ENCODE measurements at places on chromosomes 1 and 21.

- no peak for DNase-seq
Measured at GRCh38 chr1:206953626-206954025, 7.4 kb upstream of the PIGR start.

DNA sequence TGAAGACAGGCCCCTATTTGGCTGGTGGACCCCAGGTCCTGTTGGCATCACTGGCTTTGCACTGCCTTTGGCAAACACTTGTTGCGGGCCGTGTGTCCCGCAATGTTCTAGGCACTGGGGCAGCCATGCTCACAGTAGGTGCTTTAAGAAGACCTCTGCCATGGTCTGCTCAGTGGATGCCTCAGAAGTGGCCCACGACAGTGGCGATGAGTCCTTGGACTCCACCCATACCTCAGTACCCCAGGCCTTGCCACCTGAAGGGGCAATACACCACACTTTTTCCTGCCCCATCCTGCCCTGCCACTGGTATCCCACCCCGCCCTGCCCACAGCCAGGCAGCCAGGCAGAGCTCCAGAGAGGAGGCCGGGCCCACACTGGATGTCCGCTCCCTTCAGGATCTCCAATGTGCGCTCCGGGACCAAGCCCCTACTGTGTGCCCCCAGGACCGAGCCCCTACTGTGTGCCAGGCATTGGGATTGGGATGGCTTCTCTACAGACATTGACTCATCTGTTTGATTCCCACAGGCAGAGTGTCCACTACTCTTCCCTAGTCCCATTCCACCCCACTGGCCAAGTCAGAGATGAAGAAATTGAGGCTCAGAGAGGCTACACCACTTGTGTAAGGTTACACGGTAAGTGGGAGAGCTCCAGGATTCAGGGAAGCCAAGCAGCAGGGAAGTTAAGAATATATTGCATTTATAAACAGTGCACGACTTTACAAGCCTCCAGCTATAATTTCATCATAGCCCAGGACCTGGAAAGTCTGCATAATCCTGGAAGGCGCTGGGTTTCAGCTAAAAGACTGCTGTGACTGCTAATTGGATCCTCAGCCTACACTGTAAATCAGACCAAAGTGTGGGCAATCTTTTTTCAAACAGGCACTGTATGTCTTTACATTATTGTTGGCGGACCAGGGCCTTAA, 101.6 kb downstream of the DMRTB1 start:
- no peak for DNase-seq

DNA sequence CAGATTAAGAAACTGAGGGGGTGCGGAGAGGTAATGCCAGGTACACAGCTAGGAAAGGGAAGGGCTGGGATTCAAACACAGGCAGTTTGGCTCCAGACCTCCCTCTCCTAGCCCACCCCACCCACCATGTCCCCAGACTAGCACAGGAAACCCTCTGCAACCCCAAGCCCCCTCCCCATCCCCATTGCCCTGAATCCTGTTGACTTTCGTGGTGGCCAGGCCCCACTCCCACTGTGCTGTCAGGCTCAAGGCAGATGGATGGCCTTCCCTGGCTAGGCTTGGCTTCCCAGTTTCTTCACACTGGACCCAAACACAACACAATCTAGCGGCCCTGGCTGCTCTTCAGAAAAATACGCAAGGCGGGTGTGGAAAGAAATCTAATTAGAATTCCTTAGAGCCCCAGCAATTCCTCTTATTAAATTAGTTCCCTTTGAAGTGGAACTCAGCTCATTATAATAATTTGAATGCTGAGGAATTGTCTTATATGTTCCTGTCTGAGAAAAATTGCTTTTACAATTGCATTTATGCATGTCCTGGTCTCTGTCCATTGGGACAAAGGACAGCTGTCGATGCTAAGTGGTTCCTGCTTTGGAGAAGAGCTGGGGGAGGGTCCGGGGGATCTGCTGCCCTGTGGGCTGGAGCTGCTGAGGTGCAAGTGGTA, 97.4 kb downstream of the SYF2 start:
- no peak for DNase-seq

- DNase-seq, result no peak
Measured at GRCh38 chr1:211932231-211932932, 101.8 kb upstream of the LPGAT1 start.

DNA sequence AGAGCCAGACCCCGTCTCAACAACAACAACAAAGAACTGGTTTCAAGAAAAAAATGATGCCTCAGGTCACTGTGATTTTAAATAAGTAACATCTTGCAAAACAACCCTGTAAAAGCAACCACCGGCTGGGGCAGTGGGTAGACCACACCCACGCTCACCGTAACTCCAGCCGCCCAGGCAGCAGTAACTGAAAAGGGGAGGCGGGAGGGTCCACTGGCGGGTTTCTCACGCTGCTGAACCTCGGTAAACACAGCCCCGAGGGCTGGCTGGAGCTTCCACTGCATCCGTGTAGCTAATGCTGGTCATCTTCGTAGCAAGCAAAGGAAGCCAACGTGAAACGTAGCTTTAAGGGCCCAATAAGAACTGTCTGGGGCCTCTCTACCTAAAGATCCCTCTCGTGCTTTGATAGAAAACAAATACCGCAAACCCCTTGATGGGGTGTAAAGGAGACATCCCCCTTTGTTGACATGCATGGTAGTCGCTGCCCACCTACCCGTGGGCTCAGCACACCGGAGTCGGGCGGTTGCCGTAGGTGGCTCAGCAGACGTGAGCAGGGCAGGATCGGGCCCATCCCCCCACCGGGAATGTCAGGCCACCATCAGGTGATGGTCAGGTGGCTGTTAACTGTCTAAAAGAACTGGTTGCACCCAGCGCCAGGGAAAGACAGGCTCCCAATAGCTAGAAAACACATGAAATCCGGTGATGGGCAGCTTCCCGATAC, 4.2 kb downstream of the C1orf159 start:
- DNase-seq, result no peak

DNA sequence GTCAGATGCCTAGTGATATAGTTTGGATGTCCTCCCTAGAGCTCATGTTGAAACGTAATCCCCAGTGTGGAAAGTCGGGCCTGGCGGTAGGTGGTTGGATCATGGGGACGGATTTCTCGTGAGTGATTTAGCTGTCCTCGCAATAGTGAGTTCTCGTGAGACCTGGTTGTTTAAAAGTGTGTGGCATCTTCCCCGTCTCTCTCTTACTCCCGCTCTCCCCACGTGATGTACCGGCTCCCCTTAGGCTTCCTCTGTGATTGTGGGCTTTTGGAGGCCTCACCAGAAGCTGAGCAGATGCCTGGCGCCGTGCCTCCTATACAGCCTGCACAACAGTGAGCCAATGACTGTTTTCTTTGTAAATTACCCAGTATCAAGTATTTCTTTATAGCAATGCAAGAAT, 264.5 kb downstream of the TTLL7 start:
- DNase-seq, result no peak

DNA sequence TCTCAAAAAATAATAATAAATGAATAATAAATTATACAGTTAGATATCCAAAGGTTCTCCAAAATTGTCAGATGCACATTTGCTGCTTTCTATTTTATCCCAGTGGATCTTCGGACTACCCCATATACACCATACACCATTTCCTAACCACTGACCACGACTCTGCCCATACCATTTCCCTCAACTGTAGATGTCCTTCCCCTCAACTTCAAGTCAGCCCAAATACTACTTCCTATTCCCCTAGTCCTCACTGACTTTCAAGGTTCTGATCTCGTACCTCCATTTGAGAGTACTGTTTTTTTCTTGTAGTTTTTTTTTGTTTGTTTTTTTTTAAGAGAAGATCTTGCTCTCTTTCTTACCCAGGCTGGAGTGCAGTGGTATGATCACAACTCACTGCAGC, 19.6 kb downstream of the EIF4G3 start:
- DNase-seq, result no peak

- DNase-seq, result no peak
Measured at GRCh38 chr21:31110430-31110829, 72.2 kb upstream of the KRTAP19-8 start.

DNA sequence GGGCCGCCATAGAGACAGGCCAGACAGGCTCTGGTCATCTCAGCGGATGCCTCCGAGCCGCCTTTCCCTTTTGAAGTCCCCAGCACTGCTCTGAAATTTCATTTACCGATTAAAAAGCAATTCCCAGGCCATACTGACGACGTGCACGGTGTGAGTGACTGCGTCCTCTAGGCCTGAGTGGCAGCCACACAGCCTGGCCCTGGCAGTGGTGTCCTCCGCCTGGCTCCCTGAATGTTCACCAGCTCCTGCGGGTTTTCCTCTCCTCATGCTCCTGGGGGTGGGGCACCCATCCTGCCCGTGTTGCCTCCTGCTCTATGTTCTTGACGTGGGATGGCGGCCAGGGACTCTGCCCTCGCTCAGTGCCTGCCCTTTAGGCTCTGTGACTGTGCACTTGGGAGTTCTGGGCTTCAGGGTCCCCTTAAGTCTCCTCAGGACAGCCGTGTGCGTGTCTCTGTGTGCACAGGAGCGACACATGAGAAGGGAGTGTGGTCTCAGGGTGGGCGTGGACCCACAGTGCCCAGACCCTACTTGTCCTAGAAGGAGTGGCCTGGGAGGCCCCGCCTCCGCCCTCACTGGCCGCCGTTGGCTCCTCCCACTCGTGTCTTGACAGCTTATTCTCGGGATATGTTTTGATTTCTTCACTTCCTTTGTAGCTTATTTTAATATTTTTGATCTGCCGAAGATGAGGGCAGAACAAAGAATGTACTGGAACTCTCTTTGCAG, 3.6 kb downstream of the SKI start:
- DNase-seq, result peak; percentile 57

DNA sequence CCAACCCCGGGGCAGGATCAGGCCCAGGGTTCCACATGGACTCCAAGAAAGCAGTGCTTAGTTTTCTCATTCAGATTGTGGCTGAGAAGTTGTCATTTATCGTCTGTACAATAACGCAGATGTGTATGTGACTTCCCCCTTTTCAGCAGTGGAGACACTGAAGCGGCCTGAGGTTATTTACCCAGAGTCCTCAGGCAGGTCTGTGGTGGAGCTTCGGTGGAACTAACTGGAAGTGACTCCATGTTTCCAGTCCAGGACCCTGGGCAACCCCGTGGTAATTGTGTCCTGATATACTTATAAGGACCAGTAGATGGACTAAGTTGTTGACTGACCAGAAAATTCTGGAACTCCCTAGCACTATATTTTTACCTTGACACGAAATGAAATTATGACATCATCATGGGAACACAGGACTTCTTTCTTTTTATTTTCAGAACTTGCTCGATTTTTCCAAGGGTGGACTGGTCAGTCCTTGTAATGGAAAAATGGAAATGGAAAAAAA, 1.0 kb upstream of the IER5 start:
- DNase-seq, result no peak

DNA sequence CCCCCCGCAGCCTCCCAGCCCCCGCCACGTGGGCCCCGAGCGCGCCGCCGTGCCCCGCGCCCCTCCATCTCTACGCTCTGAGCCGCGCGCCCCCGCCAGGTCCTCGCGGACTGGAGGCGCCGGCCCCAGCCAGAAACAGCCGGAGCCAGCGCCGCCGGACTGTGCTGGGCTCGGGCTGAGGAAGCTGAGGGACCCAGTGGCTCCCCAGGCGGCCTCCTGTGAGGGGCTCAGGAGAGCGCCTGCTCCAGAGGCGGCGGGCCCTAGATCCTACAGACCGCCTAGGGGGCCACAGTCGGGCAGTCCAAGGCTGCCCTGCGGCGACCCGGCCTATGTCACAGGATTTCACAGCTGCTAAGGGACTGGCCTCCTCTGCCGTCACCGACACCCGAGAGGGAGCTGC, 82.1 kb downstream of the NENF start:
- no peak for DNase-seq

DNA sequence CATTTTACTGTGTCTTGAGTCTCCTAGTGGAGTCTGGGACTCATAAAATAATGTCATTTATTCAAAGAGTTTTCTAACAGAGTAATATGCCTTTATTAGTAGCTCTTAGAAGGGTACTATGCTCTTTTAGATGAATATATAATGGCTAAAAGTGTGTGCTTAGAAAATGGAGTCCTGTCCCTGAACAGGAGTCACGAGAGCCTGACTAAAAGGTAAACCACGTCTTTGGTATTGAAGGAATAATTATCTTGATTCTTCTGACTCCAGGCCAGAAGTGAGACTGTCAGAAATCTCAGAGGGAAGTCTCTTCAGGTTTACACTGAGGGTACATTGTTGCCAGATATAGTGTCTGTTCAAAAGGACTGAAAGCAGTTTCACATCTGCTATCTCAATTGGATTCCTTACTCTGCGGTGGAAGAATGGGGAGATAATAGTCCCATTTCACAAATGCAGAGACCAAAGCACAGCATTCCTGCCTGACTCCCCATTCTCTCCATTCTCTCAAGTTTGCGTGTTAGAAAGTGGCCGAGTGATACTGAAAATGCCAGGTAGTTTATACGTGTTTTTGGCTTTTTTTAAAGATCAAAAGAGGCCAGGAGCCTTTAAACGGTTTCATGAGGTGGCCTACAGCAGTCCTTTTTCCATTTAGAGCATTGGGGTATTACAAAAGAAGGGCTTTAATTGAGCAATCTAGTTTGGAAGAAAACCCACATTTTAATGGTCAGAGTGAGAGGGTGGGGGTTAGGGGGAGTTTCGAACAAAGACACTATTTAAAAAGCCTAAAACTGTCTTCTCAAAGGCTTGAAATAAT, 176.6 kb downstream of the VPS13D start:
- DNase-seq, result no peak

DNA sequence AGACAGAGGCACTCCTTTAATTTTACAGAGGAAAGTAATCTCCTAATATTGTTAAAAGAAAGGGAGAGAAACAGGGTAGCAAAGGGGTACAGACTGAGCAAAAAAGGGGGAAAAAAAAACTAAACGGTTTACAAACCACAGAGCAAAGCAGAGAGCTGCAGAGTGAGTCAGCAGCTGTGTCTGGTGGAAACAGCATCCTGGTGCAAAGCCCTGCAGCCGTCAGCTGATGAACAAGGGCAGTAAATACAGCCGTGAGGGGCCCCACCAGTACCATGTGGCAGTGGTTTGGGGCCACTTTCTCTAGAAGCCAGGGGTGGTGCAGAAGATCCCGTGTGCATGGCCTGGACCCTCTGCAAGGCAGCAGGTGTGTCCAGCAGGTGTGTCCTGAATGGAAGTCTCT, 111.3 kb downstream of the ERG start:
- no peak for DNase-seq

GRCh38 chr21:42975886-42976608, 1.7 kb downstream of the PKNOX1 start:
- DNase-seq, result no peak

GRCh38 chr1:170164103-170164763, 18.5 kb downstream of the NTMT2 start:
- no peak for DNase-seq

GRCh38 chr1:5662744-5663126, 329.5 kb downstream of the NPHP4 start:
- DNase-seq, result no peak

GRCh38 chr1:223760833-223761232, 48.5 kb downstream of the CAPN2 start:
- no peak for DNase-seq

All from stimulated activated CD4-positive, alpha-beta T cell treated with anti-CD3 and anti-CD28 coated beads, Interleukin-1b, Interleukin-23, amount 100 ng/mL, for 4 hours (primary cell).